ENCODE measurements at places on chromosomes 4 and X. TPM values are rescaled to one million over a fixed set of nuclear protein-coding genes. Genes with fewer than 3 reads are reported as not detected.

- DNase-seq: no peak
Measured at GRCh38 chr4:31241504-31242106, 521.4 kb downstream of the PCDH7 start.

- no peak for DNase-seq
Measured at GRCh38 chrX:123731258-123731986, 1.4 kb downstream of the THOC2 start.

GRCh38 chrX:27229721-27230120 is 233.4 kb downstream of the PPP4R3C start:
- DNase-seq: no peak

DNA sequence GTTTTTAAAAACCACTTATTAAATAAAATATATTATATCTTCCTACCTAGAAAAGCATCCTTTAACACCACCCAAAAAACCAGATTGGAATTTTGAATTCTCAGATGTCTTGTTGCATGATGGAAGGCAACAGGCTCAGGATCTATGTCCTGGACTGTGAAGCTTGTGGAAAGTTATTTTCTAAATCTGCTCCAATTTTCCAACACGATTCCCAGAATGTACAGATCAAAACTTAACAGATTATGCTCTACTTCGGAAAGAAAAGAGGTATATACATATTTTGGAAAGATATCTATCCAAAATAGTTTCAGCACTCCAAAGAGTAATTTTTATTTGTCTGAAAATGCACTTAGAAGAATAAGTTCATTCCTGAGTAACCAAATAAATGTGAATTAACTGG is 291.7 kb upstream of the EMCN start:
- no peak for DNase-seq

DNA sequence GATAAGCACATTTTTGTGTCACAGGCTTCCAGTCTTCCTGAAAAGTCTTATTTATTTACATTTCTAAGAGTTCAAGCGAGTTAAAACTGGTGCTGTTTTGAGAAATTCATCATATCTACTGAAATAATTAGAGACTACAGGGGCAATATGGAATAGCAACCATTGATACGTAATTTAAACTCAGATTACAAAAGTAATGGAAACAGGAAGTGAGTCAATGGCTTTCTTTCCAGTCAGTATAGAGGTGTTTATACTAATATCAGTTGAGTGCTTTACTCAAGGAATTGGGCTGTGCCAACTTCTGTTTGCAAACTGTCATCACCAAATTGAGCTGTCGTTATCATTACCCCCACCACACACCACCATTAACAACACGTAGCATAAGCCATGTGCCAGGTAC is 222.7 kb downstream of the COL25A1 start:
- no peak for DNase-seq

- DNase-seq: no peak
Measured at GRCh38 chr4:101835121-101835904, 44.8 kb downstream of the BANK1 start.

DNA sequence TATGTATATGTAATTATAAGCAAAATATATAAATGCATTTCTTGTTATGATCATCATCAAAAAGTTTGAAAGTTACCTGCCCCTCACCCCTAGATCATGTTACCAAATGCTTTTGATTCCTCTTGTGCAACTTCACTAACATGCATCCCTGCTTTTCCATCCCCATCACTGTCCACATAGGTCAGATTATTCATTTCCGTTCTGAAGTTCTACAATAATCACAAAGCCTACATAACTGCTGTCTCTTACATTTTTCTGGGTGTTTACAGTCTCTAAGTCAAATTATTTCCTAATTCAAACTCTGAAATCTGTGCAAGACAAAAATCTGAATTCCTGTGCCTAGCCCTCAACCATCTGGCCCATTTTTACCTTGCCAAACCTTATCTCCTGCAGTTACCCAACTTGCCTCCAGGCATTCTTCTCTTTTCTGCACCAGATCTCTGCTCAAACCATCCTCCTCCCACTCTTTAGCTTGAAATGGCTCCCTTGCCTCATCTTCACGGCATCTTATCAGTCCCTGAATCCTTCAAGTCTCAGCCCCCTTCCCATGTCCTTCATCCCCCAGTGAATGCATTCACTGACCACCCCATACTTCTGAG is 42.4 kb upstream of the SLC39A8 start:
- no peak for DNase-seq

- no peak for DNase-seq
Measured at GRCh38 chr4:185364886-185365285, 30.8 kb downstream of the LRP2BP start.

The MXRA5 gene
- 2.0 TPM for total RNA-seq

The SSX2 gene
- not detected for total RNA-seq

Measured in left ventricle myocardium inferior (tissue), 1 donor.